ENCODE measurements at places on chromosomes 12 and 14. TPM values are rescaled to one million over a fixed set of nuclear protein-coding genes. Genes with fewer than 3 reads are reported as not detected.

DNA sequence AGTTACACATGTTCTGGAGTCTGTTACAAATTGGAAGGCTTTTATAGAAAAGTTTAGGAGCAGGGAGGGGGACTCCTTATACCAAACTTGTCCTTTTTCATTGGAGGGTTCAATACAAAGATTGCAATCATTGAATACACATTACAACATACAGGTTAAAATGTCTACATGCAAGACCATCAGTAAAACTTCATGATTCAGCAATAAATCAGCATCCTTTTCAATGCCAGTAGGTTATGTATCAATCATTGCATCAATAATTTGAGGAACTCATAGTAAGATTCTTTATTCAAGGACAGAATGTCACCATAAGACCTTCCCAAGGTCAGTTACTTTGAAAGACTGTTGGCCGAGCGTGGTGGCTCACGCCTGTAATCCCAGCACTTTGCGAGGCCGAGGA is 16.5 kb upstream of the GALNT8 start:
- DNase-seq, result no peak

- no peak for DNase-seq
These were observed 10.2 kb downstream of the TPCN1 start for GRCh38 chr12:113231235-113232088.

- no peak for DNase-seq
These were observed 224.2 kb upstream of the PWP1 start for GRCh38 chr12:107461222-107461975.

- DNase-seq, result no peak
These were observed 23.7 kb downstream of the CDC42BPB start for GRCh38 chr14:103033681-103034096.

GRCh38 chr12:29025937-29026336 is 123.1 kb upstream of the FAR2 start:
- DNase-seq, result no peak

GRCh38 chr14:105325716-105326567 is 11.4 kb downstream of the PACS2 start:
- DNase-seq, result no peak

- DNase-seq, result no peak
These were observed 7.6 kb downstream of the FCF1 start for GRCh38 chr14:74720526-74720925.

DNA sequence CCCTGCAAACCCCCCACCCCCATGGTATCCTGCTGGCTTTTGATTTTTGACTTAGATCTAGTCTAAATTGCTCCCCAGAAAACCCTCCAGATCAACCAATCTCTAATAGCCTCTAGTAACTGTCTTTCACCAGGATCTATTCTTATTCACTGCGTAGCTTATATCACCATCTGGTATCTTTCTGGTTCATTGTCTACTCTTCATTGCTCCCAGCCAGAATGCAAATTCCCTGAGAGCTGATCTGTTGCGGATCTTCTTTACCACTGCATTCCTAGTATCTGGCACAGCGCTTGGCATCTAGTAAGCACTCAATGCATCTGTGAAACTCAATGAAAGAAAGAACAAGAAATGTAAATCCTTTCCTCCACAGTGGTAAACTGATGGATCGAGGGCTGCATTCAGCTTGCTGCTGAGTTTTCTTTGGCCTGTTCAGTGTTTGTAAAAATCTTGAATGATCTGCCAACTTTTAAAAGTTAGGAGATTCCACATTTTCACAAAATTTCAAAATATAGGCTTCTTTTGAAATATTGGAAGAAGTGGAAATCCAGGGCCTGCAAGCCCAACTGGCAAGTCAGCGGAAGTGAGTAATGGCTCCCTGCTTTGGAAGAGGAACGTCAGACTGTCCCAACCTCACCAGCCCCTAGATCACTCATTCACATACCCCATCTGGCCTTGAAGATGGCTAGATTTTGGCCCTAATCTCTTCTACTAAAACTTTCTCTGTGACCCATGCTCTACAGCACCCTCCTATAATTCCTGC is 274.2 kb downstream of the SSPN start:
- no peak for DNase-seq

DNA sequence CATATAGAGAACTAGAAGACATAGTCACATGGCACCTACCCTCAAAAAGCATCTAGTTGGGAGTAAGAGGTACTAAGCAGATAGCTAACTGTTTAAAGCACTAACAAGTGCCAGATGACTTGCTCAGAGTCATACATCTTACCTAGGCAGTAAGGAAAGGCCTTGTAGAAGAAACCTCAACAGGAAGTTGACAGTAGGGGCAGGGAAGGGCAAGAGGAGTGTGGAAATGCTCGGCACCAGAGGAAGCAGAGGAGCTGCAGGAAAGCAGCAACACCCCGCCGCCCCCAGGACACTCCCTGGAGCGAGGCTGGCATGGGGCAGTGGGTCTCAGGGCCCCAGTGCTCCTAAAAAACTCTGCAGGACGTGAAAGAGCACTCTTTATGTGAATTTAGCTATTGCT is 92.9 kb downstream of the PPP2R5C start:
- no peak for DNase-seq

DNA sequence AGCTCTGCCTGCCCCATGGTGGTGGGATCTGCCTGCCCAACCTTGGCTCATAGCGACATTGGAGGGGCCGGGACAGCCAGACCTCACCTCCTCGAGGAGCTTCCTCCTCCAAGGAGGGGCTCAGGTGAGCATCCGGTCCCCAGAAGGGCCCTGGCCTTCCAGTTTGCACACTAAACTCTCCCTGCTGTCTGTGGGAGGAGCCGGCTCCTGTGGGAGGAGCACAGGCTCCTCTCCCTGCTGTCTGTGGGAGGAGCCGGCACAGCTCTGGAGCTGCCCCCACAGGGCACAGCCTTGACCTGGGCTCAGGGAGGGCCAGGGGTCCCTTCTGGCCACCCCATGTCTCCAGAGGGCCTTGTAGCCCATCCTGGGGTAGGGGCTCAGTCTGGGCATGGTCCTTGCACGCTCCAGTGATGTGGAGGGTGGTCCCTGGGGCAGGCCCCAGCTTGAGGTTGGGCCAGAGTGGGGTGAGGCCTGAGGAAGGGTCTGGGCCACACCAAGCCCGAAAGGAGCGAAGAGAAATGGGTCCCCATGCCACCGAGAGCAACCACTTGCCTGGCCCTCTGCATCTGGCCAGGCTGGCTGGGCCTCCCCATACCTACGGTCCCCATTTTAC is 147.5 kb upstream of the C14orf180 start:
- DNase-seq, result no peak

GRCh38 chr14:99559286-99559990 is 44.6 kb downstream of the CCDC85C start:
- DNase-seq, result no peak

GRCh38 chr12:65925626-65926025 is 101.3 kb downstream of the HMGA2 start:
- DNase-seq, result no peak

DNA sequence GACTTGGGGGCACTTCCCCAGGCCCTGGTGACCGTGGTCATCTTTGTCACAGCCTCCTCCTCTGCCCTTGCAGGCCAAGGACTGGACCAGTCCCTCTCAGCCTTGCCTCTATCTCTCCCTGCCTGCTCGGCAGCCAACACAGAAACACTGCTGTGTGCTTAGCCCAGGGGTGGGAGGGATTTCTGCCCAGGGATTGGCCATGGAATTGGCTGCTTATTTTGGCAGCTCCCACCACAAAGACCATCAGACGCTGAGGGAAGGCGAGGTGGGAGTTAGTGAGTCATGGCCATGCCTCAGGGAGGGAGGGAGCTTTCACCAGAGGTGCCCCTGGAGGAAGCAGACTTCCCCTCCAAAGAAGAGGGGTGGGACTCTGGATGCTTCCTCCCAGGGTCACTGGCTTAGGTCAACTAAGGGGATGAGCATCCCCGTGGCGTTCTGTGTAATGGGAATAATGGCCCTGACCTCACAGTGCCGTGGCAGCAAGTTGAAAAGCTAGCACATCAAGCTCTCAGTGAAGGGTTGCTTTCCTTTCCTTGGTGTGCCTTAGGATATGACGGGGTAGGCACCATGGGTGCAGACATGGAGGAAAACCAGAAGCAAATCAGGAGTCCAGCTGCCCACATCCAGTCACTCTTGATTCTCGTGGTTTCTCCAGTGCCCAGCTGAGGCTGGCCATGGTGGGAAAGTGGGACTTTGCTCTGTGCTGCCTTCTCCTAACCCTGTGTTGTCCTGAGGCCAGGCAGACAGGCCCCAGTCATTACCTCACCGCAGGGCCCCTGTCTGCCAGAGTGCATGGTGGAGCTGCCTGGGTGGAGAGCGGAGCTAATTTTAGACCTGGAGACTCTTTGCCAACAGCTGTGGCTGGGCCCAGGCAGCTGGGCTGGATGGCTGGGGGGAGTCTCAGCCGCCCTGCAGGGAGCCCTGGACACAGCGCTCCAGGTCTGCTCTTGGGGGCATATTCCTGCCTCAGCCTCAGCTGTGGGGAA is 21.4 kb downstream of the B4GALNT3 start:
- DNase-seq, result no peak

CCDC175 gene
- total RNA-seq, result 0.20 TPM

SLC22A17 gene
- total RNA-seq, result 26.2 TPM

- no peak for DNase-seq
These were observed 728.3 kb downstream of the TMTC2 start for GRCh38 chr12:83414981-83415380.

ADAM21 gene
- 0.12 TPM for total RNA-seq

- DNase-seq, result peak; percentile 34
These were observed 36.3 kb downstream of the DTX1 start for GRCh38 chr12:113092607-113093408.

RNASE2 gene
- total RNA-seq, result not detected

DNA sequence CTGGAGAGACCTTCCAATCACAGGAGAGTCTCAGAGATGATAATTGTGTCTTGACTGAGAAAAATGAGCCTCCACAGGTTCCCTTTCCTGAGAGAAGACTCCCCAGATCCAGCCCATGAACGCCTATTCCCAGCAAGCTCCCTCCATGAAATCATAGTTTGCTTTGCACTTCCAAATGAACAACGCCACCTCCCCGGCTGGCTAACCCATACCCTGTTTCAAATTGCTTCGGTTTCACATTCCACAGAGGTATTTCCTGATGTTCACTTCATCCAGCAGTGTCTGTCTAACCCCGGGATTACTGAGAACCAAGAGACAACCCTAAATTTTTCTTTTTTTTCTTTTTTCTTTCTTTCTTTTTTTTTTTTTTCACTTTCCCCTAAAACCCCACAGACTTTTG is 124.1 kb upstream of the RFLNA start:
- DNase-seq, result no peak

DNA sequence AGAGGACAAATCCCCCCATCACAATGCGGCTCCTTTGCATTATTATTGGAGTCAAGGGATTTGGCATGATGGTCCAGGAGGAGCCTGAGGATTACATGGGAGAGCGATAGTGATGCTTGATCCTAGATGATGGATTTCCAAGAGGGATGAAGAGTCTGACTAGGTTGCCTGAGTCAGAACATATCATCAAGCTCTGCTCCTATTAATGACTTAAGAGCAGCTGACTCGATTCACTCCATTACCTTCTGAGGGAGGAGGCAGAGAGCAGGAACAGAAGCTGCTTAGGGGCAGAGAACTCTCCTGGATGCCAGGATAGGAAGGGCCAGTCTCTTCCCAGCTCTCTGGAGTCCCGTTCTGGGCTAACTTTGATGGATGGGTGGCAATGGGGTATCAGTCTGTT is 54.0 kb upstream of the CISTR start:
- DNase-seq, result no peak

- DNase-seq, result no peak
These were observed 101.8 kb downstream of the PHETA1 start for GRCh38 chr12:111267144-111267543.

DNA sequence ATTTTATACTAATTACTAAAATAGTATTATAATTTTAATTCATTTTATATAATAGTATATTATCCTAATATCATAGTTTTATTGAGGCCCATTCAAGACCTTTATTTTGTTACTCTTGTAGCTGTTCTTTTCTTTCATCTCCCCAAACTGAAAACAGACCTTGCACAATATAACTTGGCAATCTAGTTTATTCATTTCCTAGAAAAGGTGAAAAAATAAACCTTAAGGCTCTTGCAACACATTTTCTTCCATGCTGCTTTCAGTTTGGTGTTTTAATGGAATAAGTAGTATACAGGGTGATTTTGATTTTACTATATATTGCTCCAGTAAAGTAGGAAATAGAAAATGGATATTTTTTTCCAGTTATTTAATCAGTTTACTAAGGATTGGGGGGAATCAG is 174.0 kb downstream of the SLC2A13 start:
- no peak for DNase-seq

DNA sequence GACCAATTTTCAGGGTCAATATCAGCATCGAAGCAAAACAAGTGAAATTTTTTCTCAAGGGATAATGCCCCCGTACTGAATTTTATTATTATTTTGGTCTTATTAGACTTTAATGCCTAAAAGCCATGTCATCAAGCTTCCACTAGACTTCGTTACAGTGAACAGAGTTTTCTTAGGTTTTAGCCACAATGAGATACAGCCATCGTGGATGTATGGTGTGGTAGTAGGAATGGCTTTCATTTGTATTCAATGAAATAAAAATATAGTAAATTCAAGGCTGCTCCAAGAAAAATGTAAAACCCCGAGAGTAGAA is 11.7 kb downstream of the TAOK3 start:
- DNase-seq, result no peak

SLC2A14 gene
- 14.5 TPM for total RNA-seq

EPYC gene
- not detected for total RNA-seq

DNA sequence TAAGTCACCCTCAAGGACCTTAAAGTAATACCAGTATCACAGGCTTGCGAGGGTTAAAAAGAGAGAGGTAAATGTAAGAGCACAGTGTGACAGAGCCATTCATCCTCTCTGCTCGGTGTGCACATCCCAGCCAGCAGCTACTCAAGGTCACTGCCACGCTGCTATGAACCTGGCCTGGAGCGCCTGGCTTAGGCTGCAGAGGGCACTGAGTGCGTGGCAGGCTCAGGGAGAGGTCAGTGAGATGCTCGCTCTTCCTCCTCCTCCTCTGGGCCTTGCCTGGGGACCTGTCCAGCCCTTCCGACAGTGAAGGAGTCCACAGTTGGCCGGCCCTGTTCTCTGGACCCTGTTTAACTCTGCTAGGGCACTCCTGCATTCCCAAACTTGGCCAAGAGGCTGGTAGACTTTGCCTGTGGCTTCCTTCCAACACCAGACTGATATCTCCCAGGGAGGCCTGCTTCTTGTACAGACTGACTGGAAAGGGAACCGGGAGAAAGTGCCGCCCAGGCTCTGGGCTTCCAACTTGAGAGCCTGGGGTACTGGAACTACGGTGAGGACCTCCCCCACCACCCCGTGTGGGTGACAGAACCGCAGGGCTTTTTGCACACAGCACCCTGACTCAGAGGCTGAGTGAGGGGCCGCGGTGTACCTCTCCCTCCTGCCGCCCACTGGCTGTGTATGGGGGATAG is 62.6 kb upstream of the CORO1C start:
- no peak for DNase-seq

GPR132 gene
- total RNA-seq, result 0.69 TPM

- no peak for DNase-seq
These were observed 20.0 kb downstream of the PTHLH start for GRCh38 chr12:27952510-27952909.

- no peak for DNase-seq
These were observed 50.2 kb downstream of the SETD3 start for GRCh38 chr14:99430491-99430890.

GRCh38 chr14:97301931-97302559 is 504.9 kb downstream of the VRK1 start:
- DNase-seq, result no peak

GRCh38 chr14:51848120-51848519 is 12.3 kb upstream of the GNG2 start:
- DNase-seq, result no peak

- DNase-seq, result no peak
These were observed 311.9 kb downstream of the CEP128 start for GRCh38 chr14:80629606-80630005.

C1S gene
- 4.1 TPM for total RNA-seq

Measured in progenitor cell of endocrine pancreas (in vitro differentiated cells).